ENCODE measurements at places on chromosomes 1 and 21.

GRCh38 chr1:60390593-60391282 lies 317.2 kb upstream of the C1orf87 start:
- no peak for DNase-seq

DNA sequence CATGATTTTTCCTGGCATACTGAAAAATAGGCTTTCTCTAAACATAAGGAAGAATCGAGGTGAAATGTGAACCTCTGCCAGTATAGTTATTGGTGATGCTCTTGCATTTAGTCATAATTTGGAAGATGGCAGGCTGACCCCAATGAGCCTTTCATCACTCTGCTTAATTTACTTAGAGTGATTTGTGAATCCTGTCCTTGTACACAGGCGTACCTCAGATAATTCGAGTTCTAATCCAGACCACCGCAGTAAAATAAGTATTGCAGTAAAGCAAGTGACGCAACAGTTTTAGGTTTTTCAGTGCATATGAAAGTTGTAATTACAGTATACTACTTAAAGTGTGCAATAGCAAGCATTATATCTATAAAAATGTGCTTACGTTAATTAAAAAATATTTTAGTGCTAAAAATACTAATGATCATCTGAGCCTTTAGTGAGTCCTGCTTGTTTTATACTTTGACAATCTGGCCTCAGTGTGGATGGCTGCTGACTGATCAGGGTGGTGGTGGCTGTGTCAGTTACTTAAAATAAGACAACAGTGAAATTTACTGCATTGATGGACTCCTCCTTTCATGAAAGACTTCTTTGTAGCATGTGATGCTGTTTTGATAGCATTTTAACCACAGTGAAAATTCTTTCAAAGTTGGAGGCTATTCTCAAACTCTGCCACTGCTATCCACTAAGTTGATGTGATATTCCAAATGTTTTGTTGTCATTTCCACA lies 1.7 kb downstream of the PKNOX1 start:
- no peak for DNase-seq

DNA sequence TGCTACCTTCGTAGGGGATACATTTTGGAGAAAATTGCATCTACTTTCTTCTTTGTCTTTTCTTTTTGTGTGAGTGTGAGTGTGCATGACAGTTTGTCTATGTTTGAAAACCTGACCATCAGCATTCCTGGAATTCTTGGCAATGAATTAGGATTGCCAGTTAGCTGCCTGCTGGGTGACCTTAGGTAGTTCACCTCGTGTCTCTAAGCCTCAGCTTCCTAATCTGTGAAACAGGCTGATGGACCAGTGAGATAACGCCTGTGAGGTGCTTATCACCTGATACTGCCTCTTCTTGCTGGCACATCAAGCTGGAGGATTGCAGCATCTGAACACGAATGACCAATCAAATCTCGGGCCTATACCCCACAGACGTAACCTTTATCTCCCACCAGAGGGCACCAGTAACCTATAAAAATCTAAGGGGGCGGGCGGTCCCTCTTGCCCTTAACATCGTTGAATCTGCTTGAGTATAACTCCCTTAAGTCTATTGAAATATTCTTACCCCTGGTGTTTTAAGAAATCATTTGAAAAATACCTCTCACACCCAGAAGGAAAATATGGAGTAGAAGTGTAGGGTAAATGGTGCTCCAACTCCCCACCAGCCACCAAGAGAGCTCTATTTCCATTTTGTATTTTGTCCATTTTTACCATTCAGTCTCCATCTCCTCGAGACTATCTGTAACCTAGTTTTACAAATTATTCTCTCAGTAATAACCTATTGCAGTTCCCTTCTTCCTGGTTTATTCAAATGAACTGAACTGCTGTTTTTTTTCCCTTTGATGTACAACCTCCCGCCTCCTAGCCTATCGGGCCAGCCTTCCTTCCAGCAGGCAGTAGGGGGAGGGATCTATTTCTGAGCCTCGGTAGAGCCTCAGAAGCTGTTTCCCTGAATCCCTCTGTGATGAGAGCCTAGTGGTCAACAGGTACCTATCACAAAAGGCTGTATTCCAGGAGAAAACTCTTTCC lies 49.7 kb downstream of the MDM4 start:
- DNase-seq = no peak

GRCh38 chr1:82260666-82261065 lies 459.9 kb downstream of the ADGRL2 start:
- no peak for DNase-seq

DNA sequence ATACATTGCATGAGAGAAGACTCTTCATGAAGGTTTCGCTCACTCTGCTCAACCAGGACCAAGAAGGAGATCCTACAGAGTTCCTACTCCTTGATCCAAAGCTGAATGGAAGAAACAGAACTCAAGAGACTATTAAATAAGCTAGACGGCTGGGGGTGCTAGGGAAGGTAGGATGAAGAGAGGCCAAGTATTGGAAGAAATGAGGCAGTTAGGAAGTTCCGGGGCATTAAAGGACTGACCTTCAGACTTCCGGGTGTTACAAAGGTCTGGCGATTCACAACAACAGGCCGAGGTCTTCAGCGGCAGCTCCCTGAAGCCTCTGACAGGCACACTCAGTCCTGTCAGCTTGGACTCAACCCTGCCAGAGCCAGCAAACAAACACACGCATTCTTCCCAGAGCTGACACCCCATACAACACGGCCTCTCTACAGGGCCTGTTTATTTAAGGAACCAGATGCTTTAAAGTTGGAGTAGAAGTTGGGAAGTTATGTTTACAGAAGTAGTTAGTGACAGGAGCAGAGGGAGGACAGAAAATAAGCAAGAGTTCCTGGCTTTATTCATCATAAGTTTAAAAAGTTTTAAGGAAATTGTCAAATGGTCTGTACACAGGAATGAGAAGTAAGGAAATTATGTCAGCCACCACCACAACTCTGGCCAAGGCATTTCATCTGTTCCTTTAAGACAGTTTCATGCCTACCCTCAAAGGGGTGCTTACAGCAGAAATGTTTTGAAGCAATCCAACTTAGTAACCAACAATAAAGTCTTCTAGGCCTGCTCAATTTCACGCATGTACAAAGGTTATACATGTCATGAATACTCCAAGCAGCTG lies 4.7 kb downstream of the SORT1 start:
- DNase-seq = no peak

GRCh38 chr1:20666804-20667203 lies 5.6 kb upstream of the DDOST start:
- DNase-seq = no peak

- no peak for DNase-seq
Observed at GRCh38 chr1:46613661-46614603, 2.7 kb downstream of the MOB3C start.

DNA sequence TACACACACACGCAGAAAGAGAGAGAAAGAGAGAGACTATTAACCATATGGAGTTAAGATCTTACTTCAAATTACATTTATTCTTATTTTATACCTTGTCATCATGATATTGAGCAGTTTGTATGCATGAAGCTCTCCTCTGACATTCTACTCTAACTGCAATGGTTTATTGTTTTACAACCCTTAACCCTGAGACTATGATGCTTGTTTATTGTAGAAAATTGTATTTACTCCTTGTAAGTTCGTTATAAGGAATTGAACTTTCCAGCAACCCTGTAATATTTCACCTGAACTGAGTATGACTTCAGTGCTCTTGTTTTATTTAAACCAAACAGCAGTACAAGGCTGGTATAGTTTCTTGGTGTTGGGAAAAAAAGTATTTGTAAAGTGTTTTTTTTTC lies 18.6 kb upstream of the PTPRF start:
- no peak for DNase-seq

DNA sequence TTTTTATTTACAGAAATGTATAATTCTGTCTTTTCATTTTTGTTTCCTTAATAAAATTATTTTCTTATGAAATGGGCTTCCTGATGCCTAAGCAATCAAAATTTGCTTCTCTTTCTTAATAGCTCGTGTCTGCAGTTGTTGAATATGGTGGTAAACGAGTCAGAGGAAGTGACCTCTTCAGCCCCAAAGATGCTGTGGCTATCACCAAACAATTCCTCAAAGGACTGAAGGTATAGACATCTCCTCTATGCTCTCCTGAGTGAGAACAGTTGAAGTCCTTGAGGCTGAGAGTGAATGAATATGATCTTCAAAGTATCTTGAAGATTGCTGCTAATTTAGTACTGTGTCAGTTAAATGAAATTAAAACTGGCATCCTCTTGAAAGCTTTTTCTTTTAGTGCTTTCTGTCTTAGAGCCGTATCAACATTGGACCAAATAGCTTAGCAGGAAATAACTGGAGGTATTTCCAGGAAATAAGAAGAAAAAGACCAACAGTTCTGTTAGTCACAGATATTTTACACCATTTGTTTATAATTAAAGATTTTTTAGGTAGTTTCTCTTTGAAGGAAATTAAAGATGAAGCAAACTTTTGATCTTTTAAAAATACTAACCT lies 24.7 kb downstream of the VPS45 start:
- DNase-seq = no peak

DNA sequence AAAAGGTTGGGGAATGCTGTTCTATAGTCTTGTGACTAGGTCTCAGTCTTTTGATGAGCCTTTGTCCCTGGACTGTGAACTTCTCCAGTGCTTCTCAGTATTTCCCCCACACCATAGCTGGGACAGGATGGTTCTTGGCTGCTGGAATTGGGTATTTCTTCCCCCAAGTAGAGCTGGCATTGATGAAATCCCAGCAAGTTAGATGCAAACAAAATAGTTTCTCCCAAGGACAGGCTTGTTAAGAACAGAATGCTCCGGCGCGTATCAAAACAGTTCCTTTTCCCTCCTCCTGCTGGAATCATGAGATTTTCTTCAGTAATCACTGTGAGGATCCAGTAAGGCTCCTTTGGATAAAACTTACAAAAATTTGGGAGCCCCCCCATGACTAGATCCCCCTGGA lies 162.6 kb downstream of the PIK3R3 start:
- DNase-seq = no peak

- no peak for DNase-seq
Observed at GRCh38 chr1:233665575-233666270, 51.8 kb downstream of the KCNK1 start.

All from stimulated activated CD8-positive, alpha-beta memory T cell treated with anti-CD3 and anti-CD28 coated beads, Interleukin-4, amount 100 ng/mL, for 4 hours (primary cell).